Inflammatory macrophage treated with lipopolysaccharide for 1 hour (primary cell): ENCODE measurements at places on chromosomes 7 and 10.
A peak's percentile ranks its signal among the peaks of the same experiment; 100 is the strongest.

DNA sequence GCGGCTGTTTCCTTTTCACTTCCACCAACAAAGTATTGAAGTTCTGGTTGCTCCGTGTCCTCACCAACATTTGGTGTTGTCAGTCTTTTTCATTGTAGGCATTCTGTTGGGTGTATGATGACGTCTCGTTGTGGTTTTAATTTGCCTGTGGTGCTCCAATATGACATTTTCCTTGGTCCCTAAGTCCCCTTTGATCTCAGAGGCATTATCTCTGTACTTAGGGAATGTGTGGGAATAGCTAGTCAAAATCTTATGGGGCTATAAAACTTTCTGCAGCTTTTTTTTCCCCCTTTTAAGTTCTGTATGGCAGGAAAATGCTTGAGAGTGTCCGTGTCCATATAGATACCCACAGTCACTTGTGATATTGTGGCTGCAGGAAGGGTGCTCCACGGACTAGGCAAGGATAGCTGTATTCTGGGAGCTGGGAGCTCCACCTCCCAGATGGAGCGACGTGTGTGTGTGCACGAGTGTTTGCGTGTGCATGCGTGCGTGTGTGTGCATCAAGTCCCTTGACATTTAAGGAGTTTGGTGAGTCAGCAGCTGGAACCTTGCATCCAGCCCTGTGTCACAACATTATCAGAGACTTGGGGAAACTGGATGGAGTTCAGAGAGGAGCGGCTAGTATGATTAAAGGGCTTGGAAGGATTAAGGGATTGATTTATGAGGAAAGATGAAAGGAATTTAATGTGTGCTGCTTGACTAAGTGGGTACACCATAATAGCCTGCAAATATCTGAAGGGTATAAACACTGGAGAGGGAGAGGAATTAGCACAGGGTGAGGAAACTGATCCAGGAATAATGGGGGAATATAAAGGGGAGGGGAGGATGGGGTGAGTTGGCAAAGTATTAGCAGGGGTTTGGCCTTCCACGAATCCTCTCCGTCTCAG, 66.8 kb downstream of the LRMDA start:
- DNase-seq, result no peak

GRCh38 chr7:116138202-116138801, 72.0 kb upstream of the TES start:
- DNase-seq, result peak; percentile 47

GRCh38 chr10:26318672-26319071, 102.1 kb downstream of the GAD2 start:
- no peak for DNase-seq

DNA sequence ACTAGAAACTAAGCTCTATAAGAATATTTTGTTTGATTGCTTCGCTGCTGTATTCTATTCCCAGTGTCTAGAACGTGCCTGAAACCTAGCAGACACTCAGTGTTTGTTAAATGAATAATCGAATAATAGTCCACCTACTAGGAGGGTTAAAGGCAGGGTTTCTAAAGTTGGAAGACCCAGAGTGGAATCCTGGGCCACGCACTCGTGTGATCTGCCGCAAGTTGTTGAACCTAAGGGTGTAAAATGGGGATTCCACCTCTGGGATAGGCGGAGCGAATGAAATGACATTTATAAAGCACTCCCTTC, 702 bp upstream of the AGFG2 start:
- DNase-seq, result no peak

DNA sequence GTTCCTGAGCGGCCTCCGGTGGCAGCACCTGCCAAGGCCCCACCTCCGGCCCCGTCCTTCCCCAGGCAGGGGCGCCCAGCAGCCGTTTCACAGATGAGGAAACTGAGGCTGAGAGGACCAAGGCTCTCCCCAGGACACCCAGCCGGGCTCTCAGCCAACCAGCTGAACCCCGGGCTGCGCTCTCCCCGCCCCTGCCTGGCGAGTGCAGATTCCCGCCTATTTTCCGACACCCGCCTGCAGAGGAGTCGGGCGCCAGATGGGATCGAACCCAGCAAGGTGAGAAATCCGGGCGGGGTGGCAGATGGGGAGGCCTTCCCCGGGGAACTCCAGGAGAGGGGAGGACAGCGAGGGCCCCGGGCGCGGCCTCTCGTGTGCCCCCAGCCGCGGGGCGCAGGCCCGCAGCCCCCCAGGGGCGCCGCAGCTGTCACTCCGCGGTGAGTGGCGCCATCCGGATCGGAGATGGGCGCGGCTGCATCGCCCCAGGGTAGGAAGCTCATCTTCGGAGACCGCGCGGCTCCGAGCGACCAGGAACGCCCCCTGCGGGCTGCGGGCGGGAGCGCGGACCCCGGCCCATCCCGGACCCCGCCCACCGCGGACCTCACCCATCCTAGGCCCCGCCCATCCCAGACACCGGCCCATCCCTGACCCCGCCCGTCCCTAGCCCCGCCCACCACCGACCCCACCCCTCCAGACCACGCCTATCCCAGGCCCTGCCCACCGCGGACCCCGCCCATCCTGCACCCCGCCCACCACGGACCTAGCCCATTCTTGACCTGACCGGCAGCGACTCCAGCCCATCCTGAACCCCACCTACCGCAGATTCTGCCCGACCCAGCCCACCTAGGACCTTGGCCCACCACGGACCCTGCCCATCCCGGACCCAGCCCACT, 90.3 kb downstream of the MICALL2 start:
- no peak for DNase-seq

GRCh38 chr7:127667759-127668530, 16.0 kb downstream of the SND1 start:
- peak; percentile 56 for DNase-seq

DNA sequence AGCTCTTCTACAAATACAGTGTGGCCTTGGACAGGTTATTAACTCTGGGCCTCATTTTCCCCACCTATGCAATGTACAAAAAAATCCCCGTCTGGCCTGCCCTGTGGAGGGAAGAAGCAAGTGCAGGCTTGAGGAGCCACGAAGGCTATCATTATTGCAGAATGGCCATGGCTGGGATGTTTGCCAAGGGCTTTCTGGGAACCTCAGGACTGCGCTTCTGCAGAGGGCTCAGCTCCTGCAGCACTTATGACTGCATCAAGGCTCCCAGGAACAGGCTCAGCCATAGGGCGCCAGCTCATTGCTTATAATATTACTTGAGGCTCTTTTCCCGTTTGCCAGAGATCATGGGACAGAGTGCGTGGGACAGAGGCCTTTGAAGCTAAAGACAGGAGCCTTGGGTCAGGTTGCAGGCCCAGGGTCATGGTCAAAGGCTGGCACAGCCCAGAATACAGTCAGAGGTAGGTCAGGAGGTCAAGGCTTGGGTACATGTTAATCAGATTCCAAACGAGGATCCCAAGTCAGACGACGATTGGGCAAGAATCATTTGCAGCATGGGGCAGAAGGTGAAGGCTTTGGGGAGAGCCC, 20.6 kb upstream of the C10orf105 start:
- peak; percentile 38 for DNase-seq

DNA sequence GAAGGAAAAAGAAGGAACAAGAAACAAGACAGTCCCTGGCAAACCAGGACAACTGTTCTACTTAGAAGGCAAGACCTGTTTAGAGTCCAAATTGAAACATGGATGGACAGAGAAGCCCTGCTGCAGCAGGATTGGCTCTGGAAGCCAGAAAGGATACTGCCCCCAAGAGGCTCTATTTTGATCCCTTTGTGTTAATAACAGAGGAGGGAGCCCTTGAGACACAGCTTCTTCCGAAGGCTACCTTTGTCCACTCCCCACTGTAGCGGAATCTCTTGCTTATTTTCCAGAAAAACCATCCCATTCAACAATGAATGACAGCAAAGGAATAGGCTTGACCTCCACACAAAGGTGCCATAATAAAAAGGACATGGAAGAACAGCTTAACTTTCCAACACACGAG, 120.3 kb upstream of the FOXK1 start:
- DNase-seq, result no peak

DNA sequence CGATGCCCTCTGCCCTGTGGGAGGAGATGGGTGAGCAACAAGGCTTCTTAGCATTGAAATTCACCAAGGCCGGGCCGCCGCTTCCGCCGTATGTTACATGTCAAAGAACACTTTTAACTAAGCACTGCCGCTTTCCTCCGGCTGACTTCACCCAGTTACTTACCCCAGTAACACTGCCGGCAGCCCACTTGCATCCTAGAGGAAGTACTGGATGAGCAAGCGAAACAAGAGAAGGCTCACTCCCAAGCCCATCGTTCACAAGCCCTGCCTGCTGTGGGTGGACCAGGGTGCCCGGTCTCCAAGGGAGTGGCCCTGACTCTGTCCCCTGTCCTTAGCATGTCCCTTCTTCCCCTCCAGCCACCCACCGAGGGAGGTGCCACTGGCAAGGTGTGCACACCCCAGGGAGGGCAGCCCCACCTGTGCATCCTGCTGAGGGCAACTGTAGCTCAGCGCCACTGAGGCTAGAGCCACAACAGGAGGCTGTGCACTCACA, 73.1 kb upstream of the EBF3 start:
- DNase-seq, result no peak

DNA sequence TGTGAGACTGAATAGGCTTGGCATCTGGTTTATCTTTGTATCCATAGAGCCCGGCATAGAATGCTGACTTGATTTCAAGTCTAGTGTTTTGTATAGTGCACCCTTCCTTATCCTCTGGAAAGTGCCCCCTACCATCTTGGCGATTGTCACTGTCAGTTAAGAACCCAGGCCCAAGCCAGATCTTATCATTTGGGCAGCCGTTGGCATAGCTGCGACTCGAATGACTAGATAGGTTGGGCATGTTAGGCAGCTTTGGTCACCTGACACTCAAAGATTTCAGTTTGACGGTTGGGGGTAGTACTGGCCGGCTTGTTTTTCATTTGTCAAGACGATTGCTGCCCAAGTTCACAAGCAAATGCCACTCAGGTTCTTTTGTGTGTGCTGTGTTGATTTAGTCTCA, 6.6 kb downstream of the NIPSNAP2 start:
- no peak for DNase-seq
